ENCODE measurements at places on chromosomes 1 and 21.

DNA sequence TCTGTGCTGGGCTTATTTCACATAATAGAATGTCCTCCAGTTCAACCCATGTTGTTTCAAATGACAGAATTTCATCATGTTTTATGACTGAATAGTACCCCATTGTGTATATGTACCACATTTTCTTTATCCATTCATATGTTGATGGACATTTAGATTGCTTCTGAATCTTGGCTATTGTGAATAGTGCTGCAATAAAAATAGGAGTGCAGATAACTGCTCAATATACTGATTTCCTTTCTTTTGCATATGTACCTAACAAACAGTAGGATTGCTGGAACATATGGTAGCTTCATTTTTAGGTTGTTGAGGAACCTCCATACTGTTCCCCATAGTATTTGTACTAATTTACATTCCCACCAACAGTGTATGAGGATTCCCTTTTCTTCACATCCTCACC lies 491.1 kb downstream of the BRINP3 start:
- DNase-seq = no peak

DNA sequence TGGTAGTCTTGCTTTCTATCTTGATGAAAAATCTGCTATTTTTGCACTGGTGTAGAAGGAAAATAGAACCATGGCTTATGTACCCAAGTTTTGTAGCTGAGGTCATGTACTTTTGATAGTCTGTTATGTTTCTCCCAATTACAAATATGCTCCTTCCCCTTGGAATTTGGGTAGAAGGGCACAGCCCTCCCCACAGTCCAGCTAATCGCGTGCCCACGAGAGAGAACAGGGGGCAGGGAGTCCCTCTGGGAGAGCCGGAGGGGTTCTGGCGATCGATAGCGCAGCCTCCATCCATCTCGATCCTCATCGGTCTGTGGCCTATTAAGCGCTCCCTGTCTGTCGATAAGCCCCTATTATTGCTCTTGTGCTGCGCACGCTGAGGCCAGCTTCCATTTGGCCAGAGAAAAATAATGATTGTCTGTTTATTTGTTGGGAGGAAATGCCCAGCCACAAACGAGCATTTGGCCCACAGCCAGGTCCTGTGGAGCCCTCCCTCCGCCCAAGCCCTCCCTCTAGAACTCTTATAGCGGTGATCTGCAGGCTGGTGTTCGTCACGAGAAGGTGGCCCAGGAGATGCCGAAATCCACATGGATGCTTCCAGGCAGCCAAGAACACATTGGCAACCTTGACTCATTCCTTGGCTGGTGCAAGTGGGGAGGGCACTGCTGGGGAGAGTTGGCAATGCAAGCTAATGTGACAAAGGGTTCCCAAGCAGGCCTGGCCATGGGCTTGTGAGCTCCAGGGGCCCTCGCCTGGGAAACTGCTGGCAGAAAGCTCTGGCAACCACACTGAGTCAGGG lies 134.7 kb upstream of the TNR start:
- no peak for DNase-seq

DNA sequence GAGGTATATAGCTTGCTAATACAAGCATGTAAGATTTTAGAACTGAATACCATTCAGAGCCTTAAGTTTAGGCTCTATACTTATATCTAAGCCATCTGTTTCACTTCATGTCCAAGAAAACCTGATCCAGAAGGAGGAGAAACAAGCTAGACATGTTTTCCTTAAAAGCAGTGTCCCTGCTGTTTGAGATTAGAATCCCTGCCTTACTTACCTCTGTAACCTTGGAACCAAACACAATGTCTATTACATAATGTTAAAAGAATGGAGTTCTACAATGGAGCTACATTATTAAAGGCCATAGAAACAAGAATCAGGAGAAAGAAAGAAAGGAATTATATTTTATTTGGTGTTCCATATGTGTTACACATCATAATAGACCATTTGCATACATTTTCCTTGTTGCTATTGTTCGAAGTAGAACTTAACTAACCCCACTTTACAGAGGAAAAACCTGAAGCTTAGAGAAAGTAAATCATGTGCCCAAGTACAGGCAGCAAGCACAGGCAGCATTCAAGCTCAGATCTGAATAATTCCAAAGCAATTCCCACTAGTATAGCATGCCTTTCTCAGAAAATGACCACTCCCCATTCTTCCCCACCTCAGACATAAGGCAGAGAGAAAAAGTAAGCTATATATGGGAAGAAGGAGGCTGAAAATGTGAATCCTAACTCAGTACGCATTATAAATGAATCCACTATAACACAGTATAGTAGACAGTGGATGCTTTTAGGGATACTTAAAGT lies 380.1 kb upstream of the SPAG17 start:
- no peak for DNase-seq

DNA sequence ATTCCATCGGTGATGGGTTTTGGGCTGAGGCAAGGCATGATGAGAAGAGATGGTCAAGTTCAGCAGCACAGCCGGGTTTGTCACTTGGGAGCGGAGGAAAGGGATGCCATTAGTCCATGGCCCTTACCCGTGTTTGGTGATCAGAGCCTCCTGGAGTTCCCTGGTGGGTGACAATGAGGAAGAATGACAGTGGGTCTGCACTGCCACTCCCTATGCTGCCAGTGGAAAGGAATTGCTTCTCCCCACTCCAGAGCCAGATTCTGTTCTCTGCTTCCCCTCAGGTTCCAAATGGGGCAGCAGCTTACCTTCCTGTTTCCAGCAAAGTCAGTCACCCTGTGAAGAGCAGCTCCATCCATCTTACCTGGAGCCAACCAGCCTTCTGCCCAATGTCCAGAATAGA lies 393.1 kb downstream of the PTPRU start:
- no peak for DNase-seq

GRCh38 chr1:162074276-162075005 lies 5.0 kb downstream of the NOS1AP start:
- no peak for DNase-seq

DNA sequence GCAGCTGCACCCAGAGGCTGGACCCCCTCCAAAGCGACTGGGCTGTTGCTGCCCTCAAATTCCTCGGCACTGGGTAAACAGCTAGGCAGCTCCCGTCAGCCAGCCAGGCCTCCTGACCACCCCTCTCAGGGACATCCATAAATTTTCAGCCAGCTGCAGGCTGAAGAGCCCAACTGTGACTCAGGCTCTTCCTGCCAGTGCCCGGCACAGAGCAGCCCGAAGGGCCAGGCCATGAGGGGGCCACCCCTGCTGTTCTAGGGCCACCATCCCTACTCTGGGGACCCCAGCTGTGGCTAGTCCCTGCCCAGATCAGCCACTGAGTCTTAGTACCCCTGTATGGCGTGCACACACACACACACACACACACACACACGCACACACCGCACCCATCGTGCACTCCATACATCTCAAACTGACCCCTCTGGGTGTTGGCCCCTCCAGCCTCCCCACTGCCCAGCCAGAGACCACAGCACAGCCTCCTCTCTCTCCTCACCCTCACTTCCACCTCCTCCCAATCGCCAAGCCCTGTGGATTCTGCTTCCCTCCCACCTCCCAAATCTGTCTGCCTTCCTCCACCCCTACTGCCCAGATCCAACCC lies 6.2 kb upstream of the LAPTM5 start:
- no peak for DNase-seq

GRCh38 chr1:13968361-13968760 lies 268.4 kb downstream of the PRDM2 start:
- no peak for DNase-seq
